ENCODE measurements at places on chromosomes 5 and 9. TPM values are rescaled to one million over a fixed set of nuclear protein-coding genes. Genes with fewer than 3 reads are reported as not detected.

GRCh38 chr9:2396622-2397285 lies 224.8 kb upstream of the VLDLR start:
- DNase-seq, result no peak

DNA sequence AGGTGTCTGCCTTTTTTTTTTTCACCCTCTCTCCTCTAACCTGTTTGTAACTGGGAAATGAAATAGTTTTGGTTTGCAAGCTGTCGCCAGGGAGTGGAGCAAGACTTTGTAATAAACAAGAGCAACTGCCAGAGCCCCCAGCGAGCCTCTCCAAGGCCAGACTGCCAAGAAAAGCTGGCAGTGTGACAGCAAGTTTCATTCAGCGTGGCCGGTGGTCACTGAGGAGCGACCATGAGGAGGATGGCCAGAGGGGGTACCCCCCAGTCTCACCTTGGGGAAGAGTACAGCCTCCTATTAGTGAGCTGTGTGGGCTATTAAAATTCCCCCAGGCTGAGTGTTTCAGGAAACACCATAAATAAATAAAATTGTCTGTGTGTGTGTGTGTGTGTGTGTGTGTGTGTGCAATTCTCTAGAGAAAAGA lies 49.9 kb downstream of the ZFAND5 start:
- no peak for DNase-seq

DNA sequence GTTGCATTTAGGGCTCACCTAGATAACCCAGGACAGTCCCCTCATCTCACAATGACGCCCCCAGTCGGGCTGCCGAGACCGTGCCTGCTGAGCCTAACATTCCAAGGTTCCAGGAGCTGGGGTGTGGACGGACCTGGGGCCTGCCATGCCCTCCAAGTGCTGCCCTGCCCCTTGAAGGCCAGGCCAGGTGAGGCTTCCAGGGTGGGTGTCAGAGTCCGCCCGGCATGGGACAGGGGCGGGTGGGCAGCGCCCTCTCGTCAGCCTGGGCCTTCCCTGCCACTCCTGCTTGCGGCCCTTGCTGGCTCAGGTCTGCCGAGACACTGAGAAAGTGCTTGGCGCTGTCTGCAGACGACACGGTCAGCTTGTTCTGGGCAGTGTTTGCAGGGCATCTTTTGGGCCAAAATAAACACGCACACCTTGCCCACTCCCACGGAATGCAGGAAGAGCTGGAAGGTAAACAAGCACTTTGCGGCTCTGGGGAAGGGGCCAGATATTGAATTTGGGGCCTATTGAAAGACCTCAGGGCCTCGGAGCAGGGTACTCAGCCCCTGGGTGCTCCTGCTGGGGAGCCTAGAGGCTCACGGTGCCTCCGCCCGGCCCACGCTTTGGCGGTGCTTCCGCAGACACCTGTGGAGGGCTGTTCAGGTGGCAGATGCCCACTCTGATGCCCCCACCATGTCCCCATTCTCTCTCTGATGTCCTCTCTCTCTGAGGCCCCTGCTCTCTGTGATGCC lies 4.2 kb upstream of the SCGB3A1 start:
- DNase-seq, result no peak

DNA sequence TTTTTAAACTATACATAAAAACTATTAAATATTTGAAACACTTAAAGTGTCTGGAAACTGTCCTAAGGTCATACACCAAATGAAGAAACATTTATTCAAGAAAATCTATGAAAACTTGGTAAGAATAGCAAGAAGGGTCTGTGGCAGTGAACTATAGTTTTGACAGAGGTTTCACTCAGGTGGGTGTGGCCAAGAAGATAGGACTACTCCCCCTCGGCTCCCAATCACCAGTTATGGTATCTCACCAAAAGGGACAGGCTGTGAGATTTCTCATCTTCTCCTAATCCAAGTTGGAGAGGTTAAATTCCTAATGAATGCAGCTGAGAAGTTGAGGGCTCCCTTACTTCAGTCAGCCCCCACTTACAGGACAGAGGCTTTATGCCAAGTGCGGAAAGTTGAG lies 2.9 kb downstream of the ARSK start:
- DNase-seq, result no peak

DNA sequence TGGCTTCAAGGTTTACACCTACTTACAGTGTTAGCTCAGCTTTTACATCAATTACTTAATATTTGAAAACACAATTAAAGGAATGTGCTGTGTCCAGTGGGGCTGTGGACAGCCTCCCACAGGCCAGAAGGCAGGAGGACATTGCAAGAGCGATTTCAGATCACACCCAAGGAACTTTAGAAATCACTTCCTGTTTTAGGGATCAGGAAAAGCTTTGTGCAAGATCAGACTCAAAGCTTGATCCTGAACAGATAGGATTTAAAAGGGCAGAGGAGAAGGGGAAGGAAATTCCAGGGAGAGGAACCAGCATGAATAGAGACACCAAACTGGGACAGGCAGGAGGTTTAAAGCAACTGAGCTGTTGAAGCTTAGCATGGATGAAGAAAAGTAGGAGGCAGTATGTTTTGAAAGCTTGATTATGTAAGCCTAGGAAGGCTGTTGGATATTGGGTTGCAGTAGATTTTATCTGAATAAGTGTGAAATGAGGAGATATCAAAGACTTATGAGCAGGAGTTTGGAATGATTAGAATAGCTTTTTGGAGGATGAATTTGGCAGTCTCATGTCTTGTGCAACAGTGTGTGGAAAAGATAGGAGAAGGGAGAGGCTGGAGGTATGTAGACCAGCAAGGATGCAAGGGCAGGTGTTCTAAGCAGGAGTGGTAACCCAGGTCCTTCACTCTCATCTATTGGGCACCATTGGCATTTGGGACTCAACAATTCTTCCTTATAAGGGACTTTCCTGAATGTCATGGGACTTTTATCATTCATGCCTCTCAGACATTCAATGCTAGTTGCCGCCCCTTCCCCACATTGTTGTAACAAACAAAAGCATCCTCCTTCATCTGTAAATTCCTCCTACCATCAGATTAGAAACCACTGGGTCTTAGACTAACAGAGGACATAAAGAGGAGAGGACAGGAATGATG lies 123.5 kb downstream of the TARS1 start:
- DNase-seq, result no peak

DNA sequence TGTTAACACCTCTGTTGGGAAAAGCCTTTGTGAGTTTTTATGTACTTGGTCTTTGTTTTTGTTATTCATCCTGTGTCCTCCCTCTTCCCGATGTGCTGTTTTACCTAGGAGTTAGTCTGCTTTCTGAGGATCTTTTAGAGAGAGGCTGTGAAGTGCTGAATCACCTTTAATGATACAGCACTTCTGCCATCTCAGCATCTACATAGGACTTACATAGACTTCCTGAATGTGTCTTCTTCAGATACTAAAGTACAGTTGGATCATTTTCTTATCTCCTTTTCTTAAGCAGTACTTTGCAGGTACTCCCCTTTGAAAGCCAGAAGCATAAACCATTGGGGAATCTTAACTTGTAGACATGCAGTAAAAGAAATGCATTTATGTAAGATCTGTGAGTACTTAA lies 31.5 kb downstream of the OTULIN start:
- no peak for DNase-seq

- DNase-seq, result no peak
These were observed 364.6 kb downstream of the BRINP1 start for GRCh38 chr9:119004618-119004990.

DNA sequence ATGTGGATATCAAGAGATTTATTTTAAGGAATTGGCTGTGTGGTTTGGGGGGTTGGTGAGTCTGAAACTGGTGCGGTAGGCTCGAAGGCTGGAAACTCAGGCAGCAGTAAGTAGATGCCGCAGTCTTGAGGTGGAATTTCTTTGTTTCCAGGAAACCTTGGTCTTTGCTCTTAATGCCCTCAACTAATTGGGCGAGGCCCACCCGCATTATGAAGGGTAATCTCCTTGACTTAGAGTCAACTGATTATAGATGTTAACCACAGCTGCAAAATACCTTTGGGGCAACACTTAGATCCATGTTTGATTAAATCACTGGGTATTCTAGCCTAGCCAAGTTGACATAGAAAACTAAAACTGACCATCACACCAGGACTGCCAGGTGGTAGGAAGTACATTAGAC lies 83.8 kb downstream of the ANKRD33B start:
- DNase-seq, result no peak

DNA sequence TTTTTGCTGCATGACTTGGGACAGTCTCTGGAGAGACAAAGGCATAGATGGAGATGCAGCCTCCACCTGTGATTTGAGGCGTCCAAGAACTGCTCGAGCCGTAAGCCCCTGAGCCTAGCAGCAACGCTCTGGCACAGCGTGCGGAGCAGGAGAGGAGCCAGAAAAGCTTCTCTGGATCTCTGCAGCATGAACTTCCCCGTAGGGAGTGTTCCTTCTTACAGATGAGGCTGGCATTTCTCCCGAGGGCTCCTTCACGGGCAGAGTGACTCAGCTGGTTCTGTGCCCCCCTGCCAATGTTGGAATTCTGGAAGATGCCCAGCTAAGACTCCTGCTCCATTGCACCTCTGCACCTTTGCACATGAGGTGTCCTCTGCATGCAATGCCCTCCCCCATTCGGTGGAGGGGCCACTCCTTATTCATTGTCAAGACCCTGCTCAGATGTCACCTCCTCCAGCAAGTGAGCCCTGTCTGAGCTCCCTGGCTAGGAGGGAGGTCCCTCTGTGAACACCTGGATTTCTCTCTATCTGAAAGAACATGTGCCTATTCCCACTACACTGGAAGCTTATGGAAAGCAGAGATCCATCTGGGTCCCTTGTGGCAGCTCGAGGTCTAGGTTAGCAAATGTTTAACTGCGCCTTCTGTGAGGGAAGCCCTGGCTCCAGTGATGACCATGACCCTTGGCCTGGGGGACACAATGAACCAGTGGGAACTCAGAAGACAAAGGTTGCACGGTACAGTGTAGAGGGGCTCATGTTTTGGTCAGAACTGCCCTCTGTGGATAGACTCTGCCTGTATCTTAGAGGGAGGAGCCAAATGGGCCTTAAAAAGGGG lies 39.6 kb downstream of the SH3PXD2B start:
- no peak for DNase-seq

- no peak for DNase-seq
These were observed 581.8 kb downstream of the TAF11L14 start for GRCh38 chr5:18216016-18216415.

- no peak for DNase-seq
These were observed at the start of gene GDA for GRCh38 chr9:72149231-72149975. TSS of gene GDA (plus strand) at chr9:72149440. CDS start at chr9:72149560, 120 bp downstream.

DNA sequence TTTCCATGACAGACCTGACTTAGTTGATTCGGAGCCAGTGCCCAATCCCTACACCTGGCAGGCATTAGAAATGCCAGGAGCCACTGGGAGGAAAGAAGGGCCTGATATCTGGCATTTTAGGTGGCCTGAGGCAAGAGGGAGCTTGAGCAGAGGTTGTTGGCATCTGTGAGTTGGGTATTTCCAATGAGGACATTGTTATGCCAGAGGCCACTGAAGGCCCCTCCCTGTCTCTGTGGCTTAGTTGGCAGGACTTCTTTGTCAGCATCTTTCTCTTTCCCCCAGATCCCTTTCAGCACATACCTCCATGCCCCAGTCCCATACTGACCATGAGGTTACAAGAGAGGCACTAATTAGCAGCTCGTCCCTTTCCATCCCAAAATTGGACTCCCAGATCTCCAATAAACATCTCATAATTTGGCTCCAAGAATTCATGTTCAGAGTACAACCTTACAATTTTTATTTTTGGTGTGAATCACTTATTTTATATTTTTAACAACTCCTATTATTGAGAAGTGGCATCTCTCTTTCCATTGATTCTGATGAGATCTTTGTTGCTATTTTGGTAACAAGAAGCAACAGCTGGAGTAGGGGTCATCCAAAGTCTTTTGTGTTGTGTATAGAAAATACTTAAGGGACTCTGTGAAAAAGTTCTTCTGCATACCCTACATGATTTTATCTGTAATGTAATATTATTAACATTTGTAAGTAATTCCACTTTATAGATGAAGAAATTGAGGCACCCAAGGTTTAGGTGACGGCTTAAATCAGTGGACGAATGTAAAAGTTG lies 68.6 kb upstream of the MAP3K1 start:
- no peak for DNase-seq

DNA sequence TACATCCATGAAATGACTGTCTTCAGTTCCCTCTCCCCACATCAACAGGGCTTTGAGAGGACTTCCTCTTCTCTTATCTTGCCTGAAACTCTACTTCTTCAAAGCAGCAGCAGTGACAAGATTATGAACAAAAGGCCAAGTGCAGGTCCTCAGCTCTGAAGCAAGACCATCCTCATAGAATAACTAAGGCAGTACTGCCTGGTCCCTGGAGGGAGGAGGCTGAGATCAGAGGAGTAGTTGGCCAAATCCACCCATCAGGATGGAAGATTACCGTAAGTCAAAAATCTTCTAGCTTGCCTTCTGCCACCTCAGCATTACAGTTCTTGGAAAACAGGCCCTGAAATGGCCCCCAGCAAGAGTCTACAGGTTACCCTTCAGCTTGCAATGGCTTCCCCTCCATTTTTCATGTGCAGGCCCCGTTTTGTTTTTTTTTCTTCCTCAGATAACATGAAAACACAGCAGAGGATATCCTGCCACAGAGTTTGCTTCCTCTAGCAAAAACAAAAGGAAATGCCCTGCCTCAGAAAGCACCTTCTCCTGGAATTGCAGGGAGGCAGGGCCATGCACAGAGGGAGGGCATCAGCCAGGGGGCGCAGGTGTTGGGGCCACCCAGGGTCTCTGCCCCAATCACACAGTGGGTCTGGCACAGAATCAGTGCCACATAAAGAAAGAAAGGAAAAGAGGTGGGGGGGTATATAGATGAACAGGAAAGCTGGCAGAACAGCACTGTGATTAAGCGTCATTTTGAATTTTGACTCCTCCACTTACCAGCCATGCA lies 40.0 kb downstream of the KLHL3 start:
- DNase-seq, result no peak

The KIF4B gene
- not detected for total RNA-seq

The SHISAL2B gene
- not detected for total RNA-seq

The CCNO gene
- total RNA-seq, result not detected

The CNTLN gene
- 0.46 TPM for total RNA-seq

The NRG2 gene
- total RNA-seq, result not detected

The NTRK2 gene
- 0.10 TPM for total RNA-seq

The TMEM174 gene
- not detected for total RNA-seq
